ENCODE measurements at places on chromosomes 5 and 9.
A peak's percentile ranks its signal among the peaks of the same experiment; 100 is the strongest.

DNA sequence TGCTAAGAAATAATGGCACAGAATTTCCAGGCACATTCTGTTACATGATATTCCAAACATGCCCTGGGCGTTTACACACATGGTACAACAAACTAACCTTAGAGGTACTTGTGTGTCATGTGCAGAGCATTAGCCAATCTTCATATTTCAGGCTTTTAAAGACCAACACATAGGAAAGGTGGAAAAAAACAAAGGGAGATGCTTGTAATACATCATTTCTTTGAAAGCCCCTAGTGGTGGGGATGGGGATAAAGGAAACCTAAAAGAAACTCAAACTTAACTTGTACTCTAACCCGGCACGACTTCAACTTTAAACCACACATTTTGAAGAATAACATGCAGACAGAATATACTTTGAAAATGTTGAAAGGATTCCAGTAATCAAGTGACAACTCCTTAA lies 133.6 kb downstream of the PTPRD start:
- no peak for DNase-seq

- DNase-seq = no peak
Measured at GRCh38 chr5:116058346-116058936, 26.2 kb downstream of the ARL14EPL start.

DNA sequence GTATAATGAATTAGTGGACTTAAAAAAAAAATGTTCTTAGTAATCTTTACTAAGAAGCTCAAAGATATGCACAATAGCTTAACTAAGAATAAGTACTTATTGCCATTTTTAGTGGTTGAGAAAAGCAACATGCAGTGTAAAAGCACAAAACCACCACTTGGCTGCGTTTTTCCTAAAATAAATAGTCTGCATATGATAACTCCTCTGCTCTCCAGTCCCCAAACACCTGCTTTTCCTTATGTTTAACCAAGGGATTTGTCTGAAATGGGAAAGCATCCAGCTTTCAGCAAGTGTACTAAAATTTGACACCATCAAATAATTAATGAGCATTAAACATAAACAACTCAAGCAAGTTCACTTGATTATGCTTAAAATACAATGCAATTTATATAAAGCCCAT lies 41.4 kb downstream of the PSIP1 start:
- DNase-seq = no peak

DNA sequence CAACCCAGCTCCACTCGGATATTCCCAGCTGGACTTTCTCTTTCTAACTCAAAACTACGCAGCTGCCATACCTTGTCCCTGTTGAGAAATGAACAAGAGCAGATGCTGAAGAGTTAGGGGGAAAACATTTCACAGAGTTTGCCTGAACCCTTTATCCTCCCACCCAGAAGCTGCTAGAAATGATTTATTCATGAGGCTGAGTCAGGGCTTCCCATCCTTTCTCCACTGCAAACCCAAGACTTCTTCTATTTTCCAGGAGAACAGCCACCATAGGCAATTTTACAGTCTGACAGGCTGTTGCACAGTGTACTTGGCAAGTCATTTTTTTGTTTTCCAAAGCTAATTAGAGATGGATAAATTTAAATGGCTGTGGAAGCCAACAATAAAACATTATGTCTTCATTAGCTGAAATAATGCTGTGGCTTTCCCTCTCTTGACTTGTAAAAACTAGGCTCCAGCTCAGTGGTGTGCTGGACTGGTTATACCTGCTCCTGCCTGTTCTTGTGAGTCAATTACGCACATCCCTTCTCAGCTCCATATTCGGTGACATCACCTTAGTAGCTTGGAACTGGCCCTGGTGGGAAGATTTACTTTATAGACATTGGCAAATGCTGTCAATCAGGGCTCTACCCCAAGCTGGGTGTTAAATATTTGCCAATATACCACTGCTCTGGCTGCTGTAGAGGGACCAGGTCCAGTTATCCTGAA lies 71.9 kb downstream of the KIF4B start:
- DNase-seq = no peak

DNA sequence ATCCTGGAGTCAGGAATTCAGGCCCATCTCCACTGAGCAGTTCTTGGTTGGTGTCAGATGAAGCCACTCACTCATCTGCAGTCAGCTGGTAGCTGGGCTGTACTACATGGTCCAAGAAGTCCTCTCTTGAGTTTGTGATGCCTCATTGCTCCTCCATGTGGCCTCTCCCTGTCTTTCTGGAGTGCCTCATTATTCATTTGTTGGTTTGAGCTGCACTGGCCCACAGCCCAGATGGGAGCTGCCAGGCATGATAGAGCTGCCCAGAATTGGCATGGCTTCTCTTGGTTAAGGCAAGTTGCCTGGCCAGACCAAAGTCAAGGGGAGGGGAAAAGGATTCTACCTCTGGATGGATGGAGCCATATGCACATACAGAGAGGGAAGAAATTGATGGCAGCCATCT lies 8.0 kb downstream of the PTCD2 start:
- DNase-seq = no peak

DNA sequence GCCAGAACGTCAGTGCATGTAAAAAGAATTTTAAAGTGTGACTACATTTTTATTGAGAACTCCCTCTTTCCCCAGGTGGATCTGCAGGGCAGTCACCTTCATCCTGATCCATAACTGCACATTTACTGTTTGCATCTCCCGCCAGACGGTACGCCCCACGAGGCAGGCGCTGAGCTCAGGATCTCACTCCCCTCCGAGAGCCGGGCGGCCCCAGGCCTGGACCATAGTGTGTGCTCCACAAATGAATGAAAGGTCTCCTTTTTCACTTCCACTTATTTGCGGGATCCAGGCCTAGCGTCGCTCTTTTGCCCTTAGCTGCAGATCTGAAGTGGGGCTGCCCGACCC lies 378 bp downstream of the DROSHA start:
- DNase-seq = peak; percentile 18

DNA sequence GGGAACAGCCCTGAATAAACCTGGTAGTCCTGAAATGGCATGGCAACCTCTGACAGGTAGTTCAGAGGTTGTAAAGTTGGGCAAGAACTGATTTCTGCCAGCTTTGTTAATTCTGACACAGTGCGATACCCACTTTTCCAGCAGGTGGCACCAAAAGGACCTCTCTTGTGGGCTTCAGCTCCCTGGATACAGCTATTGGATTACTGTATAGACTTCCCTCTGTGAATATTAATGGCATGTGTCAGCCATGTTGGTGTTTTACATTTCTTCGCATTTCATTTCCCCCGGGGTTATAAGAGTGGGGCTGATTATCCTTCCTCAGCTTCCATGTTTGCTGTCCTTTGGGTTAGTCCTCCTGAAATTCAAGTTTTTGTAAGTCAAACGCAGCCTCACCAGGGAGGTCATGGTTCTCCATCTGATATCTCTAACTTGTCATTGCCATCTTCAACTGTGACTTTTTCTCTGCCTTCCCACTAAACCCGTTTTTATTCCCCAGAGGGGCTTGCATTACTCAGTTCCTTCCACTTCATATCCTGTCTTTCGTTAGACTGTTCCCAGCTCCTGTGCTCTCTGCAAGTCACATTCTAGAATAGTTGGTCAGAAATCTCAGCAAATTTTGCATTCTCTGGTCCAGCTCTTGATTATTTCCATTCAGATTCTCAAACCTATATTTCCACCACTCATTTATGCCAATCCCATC lies 135.6 kb downstream of the LIFR start:
- no peak for DNase-seq

- DNase-seq = no peak
Measured at GRCh38 chr5:95817430-95817829, 5.1 kb downstream of the GLRX start.

DNA sequence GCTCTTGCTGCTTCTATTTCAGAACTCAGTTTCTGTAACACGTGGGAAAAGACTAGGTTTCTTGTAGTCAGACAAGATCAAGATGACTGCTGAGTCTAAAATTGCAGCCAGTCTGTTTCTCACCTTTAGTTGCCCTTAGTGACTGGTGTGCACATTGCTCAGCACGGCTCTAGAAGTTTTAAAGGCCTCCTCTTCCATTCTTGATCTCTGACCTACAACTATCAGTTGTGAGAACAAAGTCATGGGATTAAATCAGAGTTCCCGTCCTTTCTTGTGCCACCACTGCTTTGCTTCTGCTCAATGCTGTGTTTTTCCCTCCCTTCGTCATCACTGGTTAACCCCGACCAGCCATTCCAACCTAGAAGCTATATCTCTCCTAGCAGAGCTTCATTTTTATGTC lies 52.8 kb downstream of the GDA start:
- DNase-seq = no peak

GRCh38 chr5:6491919-6492290 lies 43.2 kb downstream of the UBE2QL1 start:
- DNase-seq = no peak

DNA sequence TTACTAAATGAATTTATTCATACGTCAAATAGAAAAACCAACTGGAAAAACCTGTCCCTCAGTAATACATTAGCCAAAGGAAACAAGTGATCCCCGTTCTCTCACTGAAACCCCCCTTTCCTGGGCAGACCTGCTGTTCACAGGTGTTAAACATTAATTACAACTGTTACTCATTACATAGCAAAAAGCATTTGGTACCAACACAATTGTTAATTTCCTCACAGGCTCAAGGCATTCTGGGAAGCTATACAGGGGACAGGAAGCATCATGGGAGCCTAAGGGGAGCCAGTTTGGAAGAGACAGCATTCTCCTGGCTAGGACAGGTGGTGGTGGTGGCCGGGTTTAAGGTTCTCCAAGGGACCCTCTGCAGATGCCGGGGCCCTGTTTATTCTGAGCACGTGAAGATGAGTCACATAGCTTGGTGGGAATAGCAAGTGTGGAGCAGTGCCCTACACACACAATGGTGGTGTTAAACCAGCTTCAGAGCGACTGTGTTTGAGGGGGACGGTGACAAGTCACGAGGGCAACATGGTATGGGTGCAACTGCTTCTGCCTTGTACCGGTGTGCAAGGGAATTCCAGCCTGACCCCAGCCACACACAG lies 62.6 kb upstream of the SLC25A51 start:
- no peak for DNase-seq

- no peak for DNase-seq
Measured at GRCh38 chr5:159907689-159908590, 8.3 kb upstream of the ADRA1B start.

DNA sequence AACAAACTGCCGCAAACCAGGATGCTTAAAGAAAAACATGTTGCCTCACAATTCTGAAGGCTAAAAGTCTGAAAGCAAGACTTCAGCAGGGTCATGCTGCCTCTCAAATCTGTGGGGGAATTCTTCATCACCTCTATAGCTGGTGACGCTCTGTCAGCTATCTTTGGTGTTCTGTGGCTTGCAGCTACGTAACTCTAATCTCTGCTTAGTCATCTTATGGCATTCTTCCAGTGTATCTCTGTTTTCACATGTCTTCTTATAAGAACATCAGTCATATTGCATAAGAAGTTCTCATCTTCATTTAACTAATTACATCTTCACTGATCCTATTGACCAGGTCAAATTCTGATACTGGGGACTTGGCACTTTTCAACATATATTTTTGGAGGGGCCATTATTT lies 243.0 kb downstream of the CDH10 start:
- no peak for DNase-seq

GRCh38 chr9:104326912-104327311 lies 177.2 kb upstream of the OR13F1 start:
- no peak for DNase-seq

DNA sequence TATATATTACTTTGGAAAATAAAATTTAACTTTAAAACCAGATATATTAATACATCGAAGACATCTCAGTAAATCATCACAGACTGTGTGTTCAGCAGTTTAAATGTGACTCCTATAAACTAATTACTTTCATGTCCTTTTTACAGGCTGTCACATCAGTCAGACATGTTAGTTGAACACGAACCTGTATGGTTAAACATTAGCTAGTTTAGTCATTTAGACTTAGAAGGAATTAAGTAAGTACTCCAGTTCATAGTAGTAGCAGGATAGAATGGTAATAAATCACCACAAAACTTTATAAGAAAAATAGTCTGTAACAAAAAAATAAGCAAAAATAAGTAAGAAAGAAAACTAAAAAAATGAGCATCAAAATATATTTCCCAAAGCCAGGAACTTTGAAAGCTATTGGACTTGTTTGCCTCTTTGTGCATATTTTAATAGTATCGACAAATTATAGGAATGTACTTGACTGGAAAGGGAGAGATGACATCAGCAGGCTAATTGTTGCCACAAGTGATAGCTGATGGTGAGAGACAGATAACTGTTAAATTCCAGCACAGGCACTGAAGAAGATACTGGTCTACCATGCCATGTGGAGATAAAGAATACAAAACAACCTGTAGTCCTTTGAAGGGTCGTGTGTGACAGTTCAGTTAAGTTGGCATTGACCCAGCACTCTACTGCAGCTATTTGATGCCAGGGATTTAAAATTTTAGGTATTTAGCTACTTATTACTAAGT lies 83.9 kb downstream of the RIC1 start:
- DNase-seq = no peak

DNA sequence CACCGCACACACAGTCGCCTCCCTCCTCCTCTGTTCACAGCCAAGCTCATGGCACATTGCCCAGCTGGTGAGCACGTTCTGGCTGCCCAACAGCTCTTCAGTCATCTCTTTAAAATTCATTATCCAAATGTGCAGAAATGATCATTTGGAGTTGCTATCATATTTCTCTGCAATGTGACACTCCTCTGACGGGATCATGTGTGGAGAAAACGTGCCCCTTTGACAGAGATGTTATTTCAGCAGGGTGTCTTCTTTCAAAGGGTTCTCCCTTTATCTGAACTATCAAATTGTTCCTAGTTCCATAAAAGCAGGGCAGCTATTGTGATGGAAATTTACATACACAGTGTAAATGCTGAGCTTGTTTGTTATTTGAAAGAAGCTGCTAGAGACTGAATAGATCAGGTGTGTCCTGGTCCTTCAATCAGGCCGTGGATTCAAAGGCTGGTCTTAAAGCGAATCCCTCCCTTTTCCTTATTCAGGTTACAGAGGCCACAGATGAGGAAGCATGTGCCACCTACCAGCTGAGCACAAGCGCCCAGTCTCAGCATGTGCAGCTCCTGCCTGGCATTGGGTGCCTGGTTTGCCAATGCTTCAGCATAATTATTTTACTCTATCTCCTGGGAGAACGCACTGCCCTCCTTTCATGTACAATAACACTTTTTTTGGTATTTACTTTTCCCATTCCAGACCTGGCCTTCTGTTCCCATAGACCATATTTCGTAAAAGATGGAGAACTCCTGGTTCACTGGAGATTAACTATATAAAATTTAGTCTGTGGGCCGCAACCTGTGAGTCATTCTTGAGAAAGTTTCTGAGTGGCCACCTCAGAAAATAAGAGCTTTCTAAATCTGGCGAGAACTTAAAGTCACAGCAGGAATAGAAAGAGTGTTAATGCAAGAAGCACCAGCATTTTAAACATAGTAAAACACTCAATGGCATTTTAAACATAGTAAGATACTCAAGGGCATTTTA lies 433.7 kb downstream of the ENC1 start:
- no peak for DNase-seq

- no peak for DNase-seq
Measured at GRCh38 chr9:37944266-37944650, 40.3 kb upstream of the SLC25A51 start.

DNA sequence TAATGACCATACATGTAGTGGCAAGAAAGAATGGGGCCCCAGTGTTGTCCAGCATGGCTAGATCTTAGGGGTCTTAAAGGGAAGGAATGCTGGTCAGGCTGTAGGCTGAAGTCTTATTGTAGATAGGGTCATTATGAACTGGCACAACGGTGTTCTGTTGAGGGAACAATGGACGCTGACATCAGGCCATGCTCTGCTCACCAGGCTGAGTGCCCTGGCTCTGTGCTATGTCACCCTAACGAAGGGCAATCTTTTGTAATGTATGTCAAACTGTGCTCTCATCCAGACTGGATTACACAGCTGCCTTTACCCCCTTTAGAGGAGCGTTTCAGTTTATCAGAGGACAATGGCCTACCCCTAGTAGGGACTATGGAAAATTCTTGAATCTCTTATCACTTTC lies 14.6 kb upstream of the ZNF608 start:
- no peak for DNase-seq

All from KG1 (cell line).